ENCODE measurements at places on chromosomes 6 and 20.

DNA sequence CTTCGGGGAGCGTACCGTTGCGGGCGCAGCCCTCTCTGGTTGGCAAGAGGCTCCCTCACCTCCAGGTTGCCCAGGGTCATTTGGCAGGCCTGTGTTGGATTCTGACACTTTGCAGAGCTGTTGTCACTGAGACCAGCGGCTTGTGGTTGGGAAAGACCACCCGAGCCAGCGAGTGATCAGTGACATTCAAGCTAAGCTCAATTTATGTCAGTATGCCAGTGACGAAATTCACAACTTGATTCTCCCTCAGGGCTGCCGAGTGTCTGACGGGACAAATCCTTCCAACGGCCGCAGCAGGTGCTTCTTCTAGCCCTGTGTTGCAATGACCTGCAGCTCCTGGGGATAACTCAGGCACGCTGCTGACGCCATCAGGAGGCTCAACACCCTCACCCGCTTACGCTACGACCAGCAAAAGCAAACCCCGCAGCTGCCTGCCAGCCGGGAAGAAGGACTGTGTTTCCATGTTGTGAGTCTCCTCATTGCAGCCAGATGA, 16.9 kb upstream of the SLC22A2 start:
- DNase-seq: peak; percentile 48

DNA sequence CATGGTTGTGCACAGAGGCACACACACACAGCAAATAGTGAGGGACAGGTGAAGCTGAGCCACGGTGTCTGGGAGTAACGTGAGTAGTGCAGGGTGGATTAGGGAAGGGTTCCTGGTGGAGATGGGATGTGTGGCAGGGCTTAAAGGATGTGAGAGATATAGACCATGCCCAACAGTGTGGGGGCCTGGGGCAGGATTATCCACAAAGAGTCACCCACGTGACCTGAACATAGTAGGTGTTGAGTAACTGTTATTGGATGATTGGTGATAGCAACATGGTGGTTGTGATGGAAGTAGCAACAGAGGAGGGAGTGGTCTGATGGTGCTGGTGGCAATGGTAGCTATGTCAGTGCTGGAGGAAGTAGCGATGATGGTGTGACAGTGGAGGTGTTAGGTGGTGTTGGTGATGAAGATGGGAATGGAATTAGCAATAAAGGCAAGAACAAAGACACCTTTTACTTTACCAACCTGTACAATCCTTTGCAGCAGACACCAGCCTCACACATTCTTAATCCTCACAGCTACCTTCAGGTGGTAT, 135.1 kb downstream of the MRPL14 start:
- DNase-seq: no peak

DNA sequence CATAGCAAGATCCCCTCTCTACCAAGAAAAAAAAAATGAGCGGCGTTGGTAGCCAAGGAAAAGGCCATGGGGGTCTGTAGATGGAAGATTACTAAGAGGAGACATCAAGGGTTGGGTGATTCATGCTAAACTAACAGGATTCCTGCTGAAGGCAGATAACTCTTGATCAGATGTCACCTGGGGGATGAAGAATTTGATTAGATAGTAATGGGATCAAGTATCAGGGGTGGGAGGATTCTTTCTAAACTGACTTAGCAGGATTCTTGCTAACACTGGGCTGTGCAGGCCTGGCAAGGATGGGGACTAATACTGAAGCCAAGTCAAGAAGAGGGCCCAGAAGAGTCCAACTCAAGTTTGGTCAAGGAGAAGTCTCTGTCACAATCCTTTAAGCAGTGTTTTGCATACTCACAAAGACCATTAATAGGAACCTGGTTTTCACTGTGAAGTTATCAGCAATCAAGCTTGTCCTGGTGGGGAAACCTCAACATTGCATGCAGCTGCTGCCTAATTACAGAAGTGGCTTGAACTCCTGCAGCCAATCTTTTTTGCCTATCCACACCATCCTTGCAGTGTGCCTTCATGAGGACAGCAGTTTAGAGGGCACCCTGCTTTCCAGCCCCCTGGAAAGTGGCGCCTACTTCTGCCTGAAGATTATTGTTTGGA, 61.3 kb downstream of the ANKRD6 start:
- DNase-seq: peak; percentile 78

DNA sequence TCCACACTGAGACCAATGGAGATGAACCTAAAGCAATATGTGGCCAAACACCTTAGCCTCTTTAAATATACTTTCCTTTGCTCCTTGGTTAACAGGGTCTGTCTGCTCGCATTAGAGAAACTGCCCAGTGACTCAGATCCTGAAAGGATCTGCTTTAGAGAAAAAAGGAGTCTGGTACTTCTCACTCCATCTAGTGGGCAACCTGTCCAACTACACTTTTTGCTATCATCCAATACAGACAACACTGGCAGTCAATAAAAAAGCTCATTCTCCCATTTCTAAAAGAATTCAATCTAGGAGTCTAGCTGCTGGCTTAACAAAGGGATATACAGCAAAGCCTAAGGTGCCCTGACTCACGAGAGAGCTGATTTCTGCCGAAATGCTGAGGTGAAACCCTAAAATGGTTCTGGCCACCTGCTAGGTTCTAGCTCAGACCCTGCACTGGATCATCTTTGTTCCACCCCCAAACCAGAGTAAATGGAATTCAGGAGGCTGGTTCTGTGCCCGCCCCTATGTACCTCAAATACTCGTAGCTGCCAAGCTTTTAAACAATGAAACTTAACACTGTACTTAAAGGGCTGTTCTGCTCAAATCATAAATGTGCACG, 11.5 kb downstream of the GNL1 start:
- peak; percentile 42 for DNase-seq

- DNase-seq: no peak
These were observed 25.6 kb downstream of the FUCA2 start for GRCh38 chr6:143485967-143486366.

- DNase-seq: no peak
These were observed 81.8 kb upstream of the CNKSR3 start for GRCh38 chr6:154592199-154592860.

- DNase-seq: no peak
These were observed 44.7 kb downstream of the GSTA2 start for GRCh38 chr6:52718550-52718949.

DNA sequence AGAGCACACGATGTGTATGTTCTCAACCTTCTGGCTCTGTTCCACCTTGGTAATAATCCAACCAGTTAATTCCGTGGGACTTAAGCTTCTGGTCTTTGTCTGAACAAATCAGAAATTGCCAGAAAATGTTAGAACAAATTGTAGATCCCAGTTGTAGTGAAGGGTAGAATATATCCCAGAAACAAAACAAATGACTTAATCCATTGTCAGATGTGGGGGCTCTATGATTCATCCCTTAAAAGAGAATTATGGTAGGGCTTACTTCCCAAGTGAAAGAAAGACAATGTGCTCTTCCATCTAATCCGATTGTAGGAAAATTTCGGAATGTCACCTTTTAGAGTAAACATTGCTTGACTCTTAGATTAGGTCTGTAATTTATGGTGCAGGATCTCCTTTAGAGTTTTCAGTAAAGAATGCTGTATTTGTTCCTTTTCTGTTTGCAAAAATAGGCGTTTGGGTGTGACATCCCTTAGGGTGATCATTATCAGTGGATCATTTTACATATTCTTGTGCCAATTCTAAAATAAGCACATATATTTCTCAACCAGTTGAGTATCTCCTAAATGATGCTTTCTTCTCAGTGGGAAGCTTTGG, 234.5 kb upstream of the ZNF217 start:
- no peak for DNase-seq
